ENCODE measurements at places on chromosomes 16 and 17. TPM values are rescaled to one million over a fixed set of nuclear protein-coding genes. Genes with fewer than 3 reads are reported as not detected.

DNA sequence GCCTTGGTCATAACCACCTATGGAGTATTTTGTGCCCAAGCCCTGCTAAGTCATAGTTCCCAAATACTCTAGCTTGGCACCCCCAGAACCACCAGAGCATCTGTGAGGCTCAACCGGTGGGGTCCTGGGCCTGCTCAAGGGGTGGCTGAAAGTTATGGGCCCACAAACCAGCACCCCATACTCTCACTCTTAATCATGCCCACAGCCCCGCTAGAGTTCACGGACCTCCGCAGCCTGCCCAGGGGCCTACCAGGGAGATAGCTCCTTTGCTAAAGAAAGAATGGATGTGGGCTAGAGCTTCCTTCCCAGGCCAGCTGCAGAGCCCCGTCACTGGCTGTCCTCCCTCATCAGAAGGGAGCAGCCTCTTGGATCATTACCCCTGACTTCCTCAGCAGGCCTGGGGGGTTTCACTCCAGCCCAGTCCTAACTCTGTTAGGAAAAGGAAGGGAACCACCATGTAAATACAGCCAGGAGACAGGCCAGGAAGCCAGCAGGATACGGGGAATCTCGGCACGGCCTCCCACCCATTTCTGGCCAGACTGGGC is 1.4 kb downstream of the GIT1 start:
- no peaks in the 10 kb centered on the region for H3K27me3 ChIP-seq
- H3K27ac ChIP-seq, result peak overlapping the region; percentile 69
- H3K4me3 ChIP-seq, result peak overlapping the region; percentile 85
- H3K4me1 ChIP-seq, result peaks cover 76% of the 10 kb centered on the region

GRCh38 chr17:27600471-27600870 is 30.5 kb upstream of the LGALS9 start:
- H3K27me3 ChIP-seq, result no peaks in the 10 kb centered on the region
- peaks cover 47% of the 10 kb centered on the region for H3K36me3 ChIP-seq
- DNase-seq, result no peak

GRCh38 chr16:81442916-81443687 is 1.5 kb upstream of the CMIP start:
- H3K4me1 ChIP-seq, result peaks cover 41% of the 10 kb centered on the region
- peak overlapping the region; percentile 98 for H3K27ac ChIP-seq
- no peak overlapping the region for H3K4me3 ChIP-seq
- H3K27me3 ChIP-seq, result no peaks in the 10 kb centered on the region
- DNase-seq, result no peak

GRCh38 chr16:57906382-57907316 is 64.3 kb downstream of the CNGB1 start:
- H3K4me3 ChIP-seq, result no peak overlapping the region
- DNase-seq, result no peak
- no peaks in the 10 kb centered on the region for H3K36me3 ChIP-seq
- H3K27me3 ChIP-seq, result no peaks in the 10 kb centered on the region
- H3K27ac ChIP-seq, result no peak overlapping the region

DNA sequence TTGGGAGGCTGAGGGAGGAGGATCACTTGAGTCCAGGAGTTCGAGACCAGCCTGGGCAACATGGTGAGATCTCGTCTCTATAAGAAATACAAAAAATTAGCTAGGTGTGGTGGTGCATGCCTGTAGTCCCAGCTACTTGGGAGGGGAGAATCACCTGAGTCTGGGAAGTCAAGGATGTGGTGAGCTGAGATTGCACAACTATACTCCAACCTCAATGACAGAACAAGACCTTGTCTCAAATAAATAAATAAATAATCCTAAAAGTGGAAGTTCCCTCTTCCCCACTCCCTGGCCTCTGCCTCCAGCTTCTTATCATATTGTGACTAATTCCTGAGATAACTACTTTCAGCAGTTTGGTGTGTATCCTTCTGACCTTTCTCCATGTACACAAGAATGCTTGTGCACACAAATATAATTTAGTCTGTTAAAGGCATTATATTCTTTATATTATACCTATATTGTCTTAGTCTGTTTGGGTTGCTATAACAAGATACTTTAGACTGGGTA is 23.5 kb upstream of the DNAJA2 start:
- no peak overlapping the region for H3K4me3 ChIP-seq
- H3K27ac ChIP-seq, result no peak overlapping the region
- no peaks in the 10 kb centered on the region for H3K4me1 ChIP-seq
- H3K27me3 ChIP-seq, result no peaks in the 10 kb centered on the region
- DNase-seq, result no peak

DNA sequence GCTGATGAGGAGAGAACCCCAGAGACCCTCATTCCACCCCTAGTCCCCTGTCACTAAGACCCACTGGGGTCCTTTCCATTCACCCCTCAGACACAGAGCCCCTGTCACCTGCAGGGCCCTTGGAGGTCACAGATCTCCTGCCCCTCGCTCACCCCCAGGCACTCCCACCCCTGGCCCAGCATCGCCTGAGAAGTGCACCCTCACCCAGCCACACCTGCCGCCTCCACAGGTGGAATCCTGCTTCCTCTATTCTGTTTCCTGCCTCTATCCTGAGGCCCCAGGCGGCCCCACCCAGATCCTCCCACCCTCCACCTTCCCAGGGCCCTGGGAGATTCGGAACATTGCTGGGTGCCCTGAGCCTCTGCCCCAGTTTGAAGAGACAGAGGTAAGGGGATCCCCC is 13.8 kb upstream of the KRT17 start:
- peaks cover 16% of the 10 kb centered on the region for H3K4me1 ChIP-seq
- H3K27ac ChIP-seq, result no peak overlapping the region
- H3K27me3 ChIP-seq, result no peaks in the 10 kb centered on the region
- H3K4me3 ChIP-seq, result no peak overlapping the region

- H3K27ac ChIP-seq, result no peak overlapping the region
- no peak overlapping the region for H3K4me3 ChIP-seq
- no peaks in the 10 kb centered on the region for H3K27me3 ChIP-seq
- no peaks in the 10 kb centered on the region for H3K4me1 ChIP-seq
Observed at GRCh38 chr17:6568184-6568758, 11.9 kb upstream of the PITPNM3 start.

DNA sequence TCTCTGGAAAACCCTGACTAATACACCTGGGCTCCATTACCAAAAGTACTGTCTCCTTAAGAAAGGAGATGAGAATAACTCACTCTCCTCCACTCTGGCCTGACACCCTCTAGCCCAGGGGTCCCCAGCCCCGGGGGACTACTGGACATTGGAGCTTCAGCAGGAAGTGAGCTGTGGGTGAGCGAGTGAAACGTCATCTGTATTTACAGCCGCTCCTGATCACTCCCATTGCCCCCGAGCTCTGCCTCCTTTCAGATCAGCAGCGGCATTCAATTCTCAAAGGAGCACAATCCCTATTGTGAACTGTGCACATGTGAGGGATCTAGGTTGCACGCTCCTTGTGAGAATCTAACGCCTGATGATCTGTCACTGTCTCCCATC is 126.3 kb upstream of the TNRC6C start:
- H3K4me1 ChIP-seq, result peaks cover 23% of the 10 kb centered on the region
- no peak overlapping the region for H3K27ac ChIP-seq
- H3K36me3 ChIP-seq, result no peaks in the 10 kb centered on the region
- no peaks in the 10 kb centered on the region for H3K27me3 ChIP-seq
- DNase-seq, result no peak
- H3K4me3 ChIP-seq, result no peak overlapping the region

GRCh38 chr17:29039764-29040598 is 3.0 kb upstream of the PIPOX start:
- no peak overlapping the region for H3K27ac ChIP-seq
- H3K4me1 ChIP-seq, result peaks cover 15% of the 10 kb centered on the region
- H3K4me3 ChIP-seq, result no peak overlapping the region
- DNase-seq, result no peak
- no peaks in the 10 kb centered on the region for H3K36me3 ChIP-seq
- H3K27me3 ChIP-seq, result no peaks in the 10 kb centered on the region

DNA sequence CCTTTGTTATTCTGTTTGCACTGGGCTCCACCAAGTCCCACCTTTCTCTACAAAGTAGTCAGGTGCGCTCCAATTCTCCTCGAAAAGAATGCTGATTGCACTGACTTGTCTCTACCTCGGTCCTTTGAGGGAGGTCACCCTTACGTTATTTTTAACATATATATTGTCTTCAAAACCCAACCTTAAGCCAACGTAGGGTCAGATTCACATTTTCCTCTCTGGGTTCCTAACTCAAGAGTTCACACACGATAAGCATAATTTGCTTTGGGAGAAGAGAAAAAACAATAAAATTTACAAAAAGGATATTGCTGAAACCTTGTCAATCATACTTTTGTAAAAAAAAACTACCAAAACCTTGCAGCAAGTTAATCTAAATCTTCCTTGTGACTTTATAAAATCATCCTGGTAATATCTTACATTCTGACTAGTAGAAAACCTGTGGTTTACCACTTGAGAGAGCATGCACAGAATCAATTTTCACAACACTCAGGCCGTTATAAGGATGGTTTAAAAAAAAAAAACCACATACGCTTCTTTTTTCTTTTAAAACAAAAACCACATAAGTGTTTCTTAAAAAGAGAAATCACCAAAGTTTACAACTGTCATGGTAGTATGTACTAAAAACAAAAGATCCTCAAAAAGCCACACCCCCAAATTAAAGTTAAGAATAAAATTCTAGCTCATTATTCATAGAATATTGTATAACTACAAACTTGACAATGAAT is 72.2 kb upstream of the TRAP1 start:
- H3K27ac ChIP-seq, result no peak overlapping the region
- H3K4me1 ChIP-seq, result peaks cover 9% of the 10 kb centered on the region
- no peak overlapping the region for H3K4me3 ChIP-seq
- no peaks in the 10 kb centered on the region for H3K27me3 ChIP-seq
- H3K36me3 ChIP-seq, result peaks cover 88% of the 10 kb centered on the region
- no peak for DNase-seq

- H3K4me3 ChIP-seq, result no peak overlapping the region
- peaks cover 41% of the 10 kb centered on the region for H3K4me1 ChIP-seq
- no peak overlapping the region for H3K27ac ChIP-seq
- no peak for DNase-seq
- H3K36me3 ChIP-seq, result peaks cover 74% of the 10 kb centered on the region
- no peaks in the 10 kb centered on the region for H3K27me3 ChIP-seq
Observed at GRCh38 chr16:1788095-1788707, 5.3 kb downstream of the IGFALS start.

DNA sequence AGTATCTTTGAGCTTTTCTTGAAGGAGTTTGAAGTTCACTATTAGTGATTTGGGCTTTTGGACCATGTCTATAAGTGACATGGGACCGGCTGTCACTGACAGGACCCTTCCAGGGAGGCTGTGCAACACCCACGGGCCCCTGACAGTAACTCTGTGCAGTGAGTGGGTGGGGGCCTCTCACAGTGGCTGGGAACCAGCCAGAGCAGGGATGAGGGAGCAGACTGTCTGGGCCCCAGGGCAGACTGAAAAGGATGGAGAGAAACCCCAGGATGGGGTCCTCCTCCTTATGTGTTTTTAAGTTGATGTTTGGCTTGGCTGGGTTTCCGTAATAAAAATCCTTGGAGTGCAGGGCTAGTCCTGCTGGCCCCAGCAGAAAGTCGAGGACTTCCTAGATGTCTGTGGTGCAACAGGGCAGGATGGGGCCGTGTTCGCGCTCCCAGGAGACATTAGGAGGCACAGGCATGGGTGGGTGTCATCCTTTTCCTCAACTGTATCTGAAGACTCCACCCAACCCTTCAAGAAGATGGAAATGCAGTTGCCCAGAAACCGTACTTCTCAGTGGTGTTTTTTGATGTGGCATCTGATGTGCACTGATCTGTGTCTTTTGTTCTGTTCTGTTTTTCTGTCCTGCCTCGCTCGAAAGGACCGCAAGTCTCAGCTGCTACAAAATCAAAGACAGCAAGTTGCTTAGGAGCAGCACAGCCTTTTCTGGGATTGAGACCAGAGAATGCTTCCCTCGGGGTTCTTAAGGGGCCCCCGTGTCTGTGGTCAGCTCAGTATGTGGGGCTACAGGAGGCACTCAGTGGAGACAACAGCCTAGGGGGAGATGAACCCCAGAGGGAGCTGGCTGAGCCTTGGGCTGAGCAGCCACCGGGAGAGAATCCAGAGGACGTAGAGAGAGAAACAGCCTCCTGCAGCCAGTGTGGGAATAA is 24.2 kb downstream of the PLD6 start:
- peaks cover 86% of the 10 kb centered on the region for H3K36me3 ChIP-seq
- no peak overlapping the region for H3K27ac ChIP-seq
- peaks cover 35% of the 10 kb centered on the region for H3K4me1 ChIP-seq
- no peaks in the 10 kb centered on the region for H3K27me3 ChIP-seq

GRCh38 chr17:32142857-32143526 is 690 bp downstream of the RHOT1 start:
- DNase-seq, result peak; percentile 81
- H3K4me3 ChIP-seq, result peak overlapping the region; percentile 93
- H3K27me3 ChIP-seq, result no peaks in the 10 kb centered on the region
- H3K4me1 ChIP-seq, result peaks cover 19% of the 10 kb centered on the region

GRCh38 chr16:4537376-4538343 is 913 bp downstream of the CDIP1 start:
- H3K36me3 ChIP-seq, result no peaks in the 10 kb centered on the region
- H3K27ac ChIP-seq, result peak overlapping the region; percentile 89
- H3K27me3 ChIP-seq, result no peaks in the 10 kb centered on the region
- H3K4me1 ChIP-seq, result peaks cover 14% of the 10 kb centered on the region

- H3K27ac ChIP-seq, result no peak overlapping the region
- H3K36me3 ChIP-seq, result peaks cover 49% of the 10 kb centered on the region
- no peak overlapping the region for H3K4me3 ChIP-seq
- no peaks in the 10 kb centered on the region for H3K27me3 ChIP-seq
- no peaks in the 10 kb centered on the region for H3K4me1 ChIP-seq
Observed at GRCh38 chr17:45234641-45235415, 13.1 kb downstream of the FMNL1 start.

GRCh38 chr16:17724242-17724898 is 253.6 kb upstream of the XYLT1 start:
- no peak overlapping the region for H3K4me3 ChIP-seq
- no peak for DNase-seq
- no peaks in the 10 kb centered on the region for H3K4me1 ChIP-seq
- no peak overlapping the region for H3K27ac ChIP-seq

GRCh38 chr16:84411768-84412167 is 43.4 kb downstream of the ATP2C2 start:
- H3K4me3 ChIP-seq, result no peak overlapping the region
- no peaks in the 10 kb centered on the region for H3K36me3 ChIP-seq
- no peak for DNase-seq

The DOC2B gene
- 5.1 TPM for total RNA-seq

The CCL8 gene
- not detected for total RNA-seq

The NTN3 gene
- not detected for total RNA-seq

The KRT14 gene
- total RNA-seq, result not detected

The NOTUM gene
- not detected for total RNA-seq

The HBZ gene
- not detected for total RNA-seq

The TUBG2 gene
- total RNA-seq, result 108 TPM

The CNGB1 gene
- total RNA-seq, result 18.0 TPM
